ENCODE measurements at places on chromosomes 1 and 21.

- DNase-seq: no peak
- H3K27me3 ChIP-seq: no peaks in the 10 kb centered on the region
- no peak overlapping the region for H3K4me3 ChIP-seq
- H3K36me3 ChIP-seq: no peaks in the 10 kb centered on the region
Observed at GRCh38 chr1:240991230-240991629, 365.8 kb downstream of the RGS7 start.

DNA sequence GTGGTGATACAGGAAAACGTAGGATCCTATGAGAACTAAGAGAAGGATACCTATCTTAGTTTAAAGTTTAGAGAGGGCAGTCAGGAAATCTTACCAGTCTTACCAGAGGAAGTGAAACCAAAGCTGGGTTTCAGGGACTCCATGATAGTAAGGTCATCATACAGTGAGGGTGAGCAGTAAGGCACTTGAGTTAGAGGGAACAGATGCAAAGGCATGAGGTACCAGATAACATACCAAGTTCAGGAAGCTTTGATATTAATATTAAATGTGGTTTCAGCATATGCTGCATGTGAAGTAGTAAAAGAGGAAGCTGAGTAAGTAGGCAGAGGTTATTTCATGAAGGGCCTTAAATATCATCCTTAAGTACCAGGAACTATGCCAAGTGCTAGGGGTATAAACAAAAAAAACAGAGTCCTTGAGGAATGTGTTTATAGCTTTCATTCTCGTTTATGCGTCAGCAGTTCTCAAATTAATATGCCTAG is 16.9 kb downstream of the ATG4C start:
- no peaks in the 10 kb centered on the region for H3K36me3 ChIP-seq
- DNase-seq: no peak
- H3K4me1 ChIP-seq: no peaks in the 10 kb centered on the region
- no peaks in the 10 kb centered on the region for H3K27me3 ChIP-seq
- no peak overlapping the region for H3K27ac ChIP-seq
- no peak overlapping the region for H3K4me3 ChIP-seq

DNA sequence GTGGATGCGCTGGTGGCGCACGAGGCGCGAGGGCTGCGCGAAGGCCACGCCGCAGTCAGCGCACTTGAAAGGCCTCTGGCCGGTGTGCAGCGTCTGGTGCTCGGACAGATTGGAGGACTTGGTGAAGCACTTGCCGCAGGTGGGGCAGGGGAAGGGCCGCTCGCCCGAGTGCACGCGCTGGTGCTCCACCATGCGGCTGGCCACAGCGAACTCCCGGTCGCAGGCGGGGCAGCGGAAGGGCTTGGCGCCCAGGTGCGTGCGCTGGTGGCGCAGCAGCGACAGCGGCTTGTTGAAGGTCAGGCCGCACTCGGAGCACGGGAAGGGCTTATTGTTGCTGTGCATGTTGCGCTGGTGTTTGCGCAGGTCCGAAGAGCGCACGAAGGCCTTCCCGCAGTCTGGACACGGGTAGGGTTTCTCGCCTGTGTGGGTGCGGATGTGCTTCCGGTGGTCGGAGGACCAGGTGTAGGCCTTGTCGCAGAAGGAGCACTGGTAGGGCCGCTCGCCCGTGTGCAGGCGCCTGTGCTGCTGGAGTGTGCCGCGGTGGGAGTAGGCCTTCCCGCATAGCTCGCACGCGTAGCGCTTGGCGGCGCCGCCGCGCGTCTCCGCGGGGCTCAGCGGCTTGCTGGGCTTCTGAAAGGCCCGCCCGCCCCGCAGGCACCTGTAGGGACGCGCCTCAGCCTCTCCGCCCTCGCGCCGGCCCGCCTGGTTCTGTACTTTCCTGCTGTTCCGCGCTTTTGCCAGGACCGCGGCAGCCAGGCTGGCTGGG is 4.7 kb downstream of the ZNF648 start:
- H3K4me3 ChIP-seq: no peak overlapping the region
- DNase-seq: no peak
- H3K27ac ChIP-seq: no peak overlapping the region
- no peaks in the 10 kb centered on the region for H3K4me1 ChIP-seq
- H3K36me3 ChIP-seq: no peaks in the 10 kb centered on the region
- no peaks in the 10 kb centered on the region for H3K27me3 ChIP-seq

DNA sequence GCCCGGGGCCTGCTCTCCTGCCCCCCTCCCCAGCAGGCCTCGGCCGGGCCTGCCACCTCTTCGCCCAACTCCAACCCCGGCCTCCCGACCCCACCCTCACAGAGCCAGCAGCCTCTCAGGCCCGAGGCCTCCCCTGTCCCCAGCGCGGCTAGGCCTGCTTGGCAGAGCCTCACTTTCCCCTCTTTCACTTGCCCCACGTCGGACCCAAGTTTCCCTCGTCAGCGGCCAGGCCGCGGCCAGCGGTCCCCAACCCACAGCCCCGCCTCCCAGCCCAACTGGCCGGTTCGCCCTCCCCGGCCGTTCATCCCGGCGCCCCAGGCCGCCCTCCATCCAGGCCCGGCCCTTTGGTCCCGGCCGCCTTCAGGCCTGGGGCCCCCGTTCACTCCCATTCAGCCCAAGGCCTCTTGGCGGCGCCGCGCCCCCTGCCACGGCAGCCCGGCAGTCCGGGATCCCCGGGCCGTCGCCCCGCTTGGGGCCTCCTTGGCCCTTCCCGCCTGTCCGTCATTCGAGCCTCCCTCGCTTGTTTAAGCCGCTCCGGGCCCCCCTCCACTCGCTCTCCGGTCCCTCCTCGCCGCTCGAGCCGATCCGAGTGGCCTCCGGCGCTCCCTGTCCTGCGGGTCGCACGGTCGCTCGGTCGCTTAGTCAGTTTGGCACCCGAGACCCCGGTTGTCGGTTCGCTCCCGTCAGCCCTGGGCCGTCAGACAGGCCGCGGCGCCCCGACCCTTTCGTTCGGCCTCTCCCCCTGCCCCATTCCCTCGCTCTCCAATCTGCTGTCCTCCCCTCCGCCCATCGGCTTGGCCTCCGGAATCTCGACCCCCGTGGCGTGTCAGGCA is 1.4 kb downstream of the LRRC41 start:
- H3K4me1 ChIP-seq: peaks cover 32% of the 10 kb centered on the region
- no peaks in the 10 kb centered on the region for H3K27me3 ChIP-seq
- H3K4me3 ChIP-seq: peak overlapping the region; percentile 94
- H3K36me3 ChIP-seq: peaks cover 9% of the 10 kb centered on the region
- DNase-seq: peak; percentile 18

GRCh38 chr1:30916296-30916695 is 7.7 kb upstream of the SDC3 start:
- H3K4me3 ChIP-seq: no peak overlapping the region
- no peak overlapping the region for H3K27ac ChIP-seq
- DNase-seq: no peak
- no peaks in the 10 kb centered on the region for H3K4me1 ChIP-seq
- H3K36me3 ChIP-seq: no peaks in the 10 kb centered on the region

GRCh38 chr21:31683029-31683428 is 23.5 kb downstream of the SOD1 start:
- no peak overlapping the region for H3K4me3 ChIP-seq
- H3K27ac ChIP-seq: no peak overlapping the region
- H3K4me1 ChIP-seq: no peaks in the 10 kb centered on the region
- H3K27me3 ChIP-seq: no peaks in the 10 kb centered on the region
- peaks cover 20% of the 10 kb centered on the region for H3K36me3 ChIP-seq
- no peak for DNase-seq

- no peak for DNase-seq
- no peaks in the 10 kb centered on the region for H3K4me1 ChIP-seq
- no peak overlapping the region for H3K27ac ChIP-seq
- peaks cover 6% of the 10 kb centered on the region for H3K27me3 ChIP-seq
- H3K4me3 ChIP-seq: no peak overlapping the region
Observed at GRCh38 chr1:46526013-46526690, 25.3 kb downstream of the KNCN start.

GRCh38 chr1:24959623-24959975 is 29.5 kb upstream of the RUNX3 start:
- no peaks in the 10 kb centered on the region for H3K36me3 ChIP-seq
- peaks cover 62% of the 10 kb centered on the region for H3K4me1 ChIP-seq
- no peaks in the 10 kb centered on the region for H3K27me3 ChIP-seq
- H3K4me3 ChIP-seq: no peak overlapping the region

DNA sequence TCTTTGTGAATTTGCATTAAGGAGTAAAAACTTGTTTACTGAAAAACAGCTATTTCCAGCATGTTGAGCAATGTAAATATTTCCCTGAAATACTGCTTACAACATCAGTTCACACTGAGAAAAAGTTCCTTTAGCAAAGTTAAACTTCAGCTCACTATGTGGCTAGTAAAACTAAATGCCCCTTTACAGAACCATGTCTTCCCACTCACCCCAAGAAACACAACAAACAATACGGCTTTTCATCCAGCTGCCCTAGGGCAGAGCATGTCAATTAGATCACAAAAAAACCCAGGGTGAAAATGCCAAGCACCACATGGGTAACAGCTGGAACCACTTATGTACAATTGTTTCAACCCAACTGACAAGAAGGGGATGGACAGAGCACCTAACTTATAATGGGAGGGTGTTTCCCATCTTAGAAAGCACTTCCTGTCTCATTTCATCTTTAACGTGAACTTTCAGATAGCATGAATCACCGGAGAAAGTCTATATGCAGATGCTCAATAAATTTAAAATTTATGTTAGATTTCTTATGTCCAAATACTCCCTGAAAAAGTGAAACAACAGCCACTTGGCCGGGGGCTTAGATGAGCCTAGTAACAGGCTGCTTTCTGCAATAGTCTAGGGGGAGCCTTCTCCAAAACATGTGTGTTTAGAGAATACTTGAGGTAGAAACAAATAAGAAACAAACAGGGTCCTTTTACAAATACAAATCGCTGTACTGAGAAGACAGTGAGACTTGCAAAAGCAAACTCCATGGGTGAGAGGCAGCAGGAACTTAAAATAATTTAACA is 6.6 kb downstream of the NID1 start:
- H3K4me3 ChIP-seq: no peak overlapping the region
- H3K36me3 ChIP-seq: no peaks in the 10 kb centered on the region
- no peak for DNase-seq
- H3K27me3 ChIP-seq: no peaks in the 10 kb centered on the region

- DNase-seq: no peak
- no peak overlapping the region for H3K27ac ChIP-seq
- no peak overlapping the region for H3K4me3 ChIP-seq
- no peaks in the 10 kb centered on the region for H3K27me3 ChIP-seq
- no peaks in the 10 kb centered on the region for H3K4me1 ChIP-seq
Observed at GRCh38 chr1:54585181-54586066, 37.4 kb downstream of the ACOT11 start.

GRCh38 chr1:204255225-204255624 is 41.4 kb upstream of the GOLT1A start:
- no peaks in the 10 kb centered on the region for H3K36me3 ChIP-seq
- no peak for DNase-seq
- H3K27me3 ChIP-seq: no peaks in the 10 kb centered on the region
- H3K4me3 ChIP-seq: no peak overlapping the region
- no peaks in the 10 kb centered on the region for H3K4me1 ChIP-seq

GRCh38 chr1:67814121-67814772 is 19.0 kb downstream of the GNG12 start:
- no peak for DNase-seq
- no peak overlapping the region for H3K27ac ChIP-seq
- no peak overlapping the region for H3K4me3 ChIP-seq
- H3K36me3 ChIP-seq: no peaks in the 10 kb centered on the region

GRCh38 chr1:230966358-230966873 is 12.2 kb downstream of the TTC13 start:
- H3K4me3 ChIP-seq: no peak overlapping the region
- no peaks in the 10 kb centered on the region for H3K27me3 ChIP-seq
- peaks cover 9% of the 10 kb centered on the region for H3K4me1 ChIP-seq

GRCh38 chr1:231930257-231930947 is 303.8 kb downstream of the DISC1 start:
- DNase-seq: no peak
- no peaks in the 10 kb centered on the region for H3K36me3 ChIP-seq
- H3K27ac ChIP-seq: no peak overlapping the region
- H3K4me1 ChIP-seq: peaks cover 22% of the 10 kb centered on the region

- H3K27ac ChIP-seq: no peak overlapping the region
- H3K36me3 ChIP-seq: no peaks in the 10 kb centered on the region
- no peaks in the 10 kb centered on the region for H3K4me1 ChIP-seq
- DNase-seq: no peak
Observed at GRCh38 chr1:62720946-62721554, 32.9 kb upstream of the DOCK7 start.

DNA sequence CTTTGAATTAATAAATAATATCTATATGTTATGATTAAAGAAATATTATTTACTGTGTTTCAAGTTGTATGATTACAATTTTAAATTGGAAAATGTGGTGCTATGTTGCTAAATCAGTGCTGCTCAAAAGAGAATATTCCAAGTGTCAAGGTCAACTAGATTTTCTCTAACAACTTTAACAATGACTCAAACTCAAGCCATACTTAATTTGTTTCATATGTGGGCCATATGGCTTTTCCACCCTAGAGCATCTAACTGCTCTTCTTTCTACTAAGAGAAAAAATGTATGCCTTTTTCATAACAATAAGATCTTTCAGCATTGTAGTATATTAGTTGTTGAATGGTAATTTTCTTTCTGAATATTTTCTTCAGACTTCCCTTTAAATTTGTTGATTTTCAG is 8.3 kb upstream of the SYT14 start:
- H3K36me3 ChIP-seq: no peaks in the 10 kb centered on the region
- DNase-seq: no peak
- H3K4me3 ChIP-seq: no peak overlapping the region
- H3K27ac ChIP-seq: no peak overlapping the region
- no peaks in the 10 kb centered on the region for H3K27me3 ChIP-seq

- H3K4me1 ChIP-seq: no peaks in the 10 kb centered on the region
- DNase-seq: peak; percentile 32
Observed at GRCh38 chr1:110106013-110106941, 6.0 kb upstream of the UBL4B start.

DNA sequence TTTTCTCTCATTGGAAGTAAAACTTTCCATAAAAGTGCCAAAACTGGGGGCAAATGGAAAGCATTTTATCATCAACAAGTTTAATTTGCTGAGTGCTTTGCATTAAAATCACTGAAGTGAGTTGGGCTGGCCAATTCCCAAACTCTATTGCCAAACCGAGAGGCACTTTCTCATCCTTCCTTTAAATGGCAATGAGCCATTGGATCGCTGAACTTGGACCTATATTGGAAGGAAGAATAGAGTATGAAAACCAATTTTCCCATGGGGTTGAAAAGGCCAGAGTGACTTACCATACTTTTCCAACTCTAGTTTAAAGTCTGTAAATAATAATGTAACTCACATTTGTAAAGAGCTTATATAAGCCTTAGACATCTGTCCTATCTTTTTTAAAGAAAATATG is 189.1 kb upstream of the C1orf87 start:
- H3K27me3 ChIP-seq: no peaks in the 10 kb centered on the region
- H3K36me3 ChIP-seq: no peaks in the 10 kb centered on the region
- no peak overlapping the region for H3K27ac ChIP-seq

GRCh38 chr1:2108213-2108876 is 58.1 kb downstream of the PRKCZ start:
- no peaks in the 10 kb centered on the region for H3K27me3 ChIP-seq
- DNase-seq: no peak
- no peak overlapping the region for H3K27ac ChIP-seq

- H3K36me3 ChIP-seq: no peaks in the 10 kb centered on the region
- DNase-seq: no peak
Observed at GRCh38 chr1:33234588-33234990, 21.7 kb upstream of the ZNF362 start.

Data from CD8-positive, alpha-beta memory T cell (primary cell).